Activated CD8-positive, alpha-beta T cell treated with anti-CD3 and anti-CD28 coated beads, Interleukin-2, amount 10 ng/mL, durations not matched to agents 7 days and 5 days (primary cell): ENCODE measurements at places on chromosomes 3 and 15. TPM values are rescaled to one million over a fixed set of nuclear protein-coding genes. Genes with fewer than 3 reads are reported as not detected.

MEX3B gene
- 0.63 TPM for total RNA-seq

OXTR gene
- 0.70 TPM for total RNA-seq

ECE2 gene
- not detected for total RNA-seq

ACTRT3 gene
- 0.65 TPM for total RNA-seq

PLIN1 gene
- not detected for total RNA-seq

SERPINI2 gene
- not detected for total RNA-seq

CACNA2D3 gene
- not detected for total RNA-seq

LPP gene
- total RNA-seq, result 51.3 TPM

PTPRG gene
- not detected for total RNA-seq

ISY1 gene
- total RNA-seq, result 57.9 TPM

CFAP92 gene
- total RNA-seq, result 0.18 TPM

PTX3 gene
- total RNA-seq, result not detected

SENP2 gene
- total RNA-seq, result 27.5 TPM

MED12L gene
- 0.76 TPM for total RNA-seq

TSC22D2 gene
- 8.6 TPM for total RNA-seq

CYP8B1 gene
- total RNA-seq, result not detected

ARGFX gene
- not detected for total RNA-seq

NOX5 gene
- not detected for total RNA-seq

MST1 gene
- total RNA-seq, result 3.8 TPM

ADCY5 gene
- not detected for total RNA-seq

DUT gene
- 350 TPM for total RNA-seq

TADA3 gene
- 85.6 TPM for total RNA-seq

ZDHHC19 gene
- not detected for total RNA-seq

MYL3 gene
- total RNA-seq, result not detected
